ENCODE measurements at places on chromosomes 2 and 18.

GRCh38 chr2:187453078-187453641 lies 5.1 kb upstream of the CALCRL start:
- H3K27me3 ChIP-seq = no peaks in the 10 kb centered on the region
- H3K4me1 ChIP-seq = no peaks in the 10 kb centered on the region
- H3K27ac ChIP-seq = no peak overlapping the region
- no peak for DNase-seq

GRCh38 chr18:51398104-51398503 lies 200.6 kb upstream of the MEX3C start:
- no peaks in the 10 kb centered on the region for H3K36me3 ChIP-seq

GRCh38 chr18:63741769-63742168 lies 33.4 kb upstream of the SERPINB7 start:
- H3K4me3 ChIP-seq = no peak overlapping the region
- DNase-seq = no peak
- no peak overlapping the region for H3K27ac ChIP-seq
- no peaks in the 10 kb centered on the region for H3K4me1 ChIP-seq
- no peaks in the 10 kb centered on the region for H3K27me3 ChIP-seq

DNA sequence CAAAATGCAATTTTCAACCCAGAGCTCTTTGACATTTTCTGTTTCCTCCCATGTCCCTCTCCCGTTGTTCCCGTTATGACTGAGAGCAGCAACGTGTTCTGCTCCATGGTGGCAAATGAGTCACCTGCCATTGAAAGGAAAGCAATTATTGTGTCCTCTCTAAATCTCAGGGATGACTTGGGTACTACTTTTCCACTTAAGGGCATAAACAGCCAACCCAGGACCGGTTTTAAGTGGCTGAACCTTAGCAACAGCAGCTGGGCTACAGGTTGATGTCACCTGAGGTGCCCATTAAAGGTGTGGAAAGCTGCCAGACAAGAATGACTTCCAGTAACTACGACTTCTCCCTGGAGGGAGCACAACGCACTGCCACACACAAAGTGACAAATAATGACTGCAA lies 236.8 kb downstream of the NCKAP5 start:
- DNase-seq = no peak
- no peak overlapping the region for H3K4me3 ChIP-seq
- no peaks in the 10 kb centered on the region for H3K4me1 ChIP-seq
- no peaks in the 10 kb centered on the region for H3K36me3 ChIP-seq
- no peaks in the 10 kb centered on the region for H3K27me3 ChIP-seq

Measured in upper lobe of right lung (tissue), 1 donor.